ENCODE measurements at places on chromosomes 5 and 9.

DNA sequence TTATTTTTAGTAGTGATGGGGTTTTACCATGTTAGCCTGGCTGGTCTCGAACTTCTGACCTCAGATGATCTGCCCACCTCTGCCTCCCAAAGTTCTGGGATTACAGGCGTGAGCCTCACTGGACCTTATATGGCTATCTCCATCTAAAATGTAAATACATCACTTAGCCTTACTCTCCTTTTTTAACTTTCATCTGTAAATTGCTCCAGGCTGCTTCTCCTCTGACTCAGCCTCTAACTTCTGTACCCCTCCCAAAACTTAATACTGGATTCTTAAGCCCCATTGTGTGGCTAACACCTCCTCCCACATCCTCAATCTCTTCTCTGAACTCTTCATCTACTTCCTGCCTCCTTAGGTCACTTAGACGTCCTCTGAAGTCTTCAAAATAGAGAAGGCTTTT lies 4.0 kb downstream of the SNX30 start:
- DNase-seq = no peak

GRCh38 chr9:133587051-133587450 lies 22.1 kb downstream of the FAM163B start:
- DNase-seq = no peak

DNA sequence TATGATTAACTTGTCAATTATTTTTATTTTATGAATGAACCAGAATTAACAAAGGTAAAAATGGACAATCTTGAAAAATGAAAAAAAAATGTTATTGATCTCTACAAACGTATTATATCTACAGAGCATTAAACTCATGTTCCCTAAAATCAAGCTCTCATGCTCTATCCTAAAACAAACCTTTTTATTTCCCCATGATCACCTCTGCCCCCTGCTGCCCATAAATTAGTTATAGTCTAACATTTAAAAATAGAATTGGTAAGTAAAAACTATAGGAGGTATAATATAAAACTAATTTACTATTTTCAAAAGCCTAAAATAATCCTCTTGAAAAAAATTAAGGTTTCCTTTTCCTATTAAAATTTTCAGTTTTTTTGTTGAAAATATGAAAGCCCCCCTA lies 168.0 kb upstream of the POU5F2 start:
- no peak for DNase-seq

DNA sequence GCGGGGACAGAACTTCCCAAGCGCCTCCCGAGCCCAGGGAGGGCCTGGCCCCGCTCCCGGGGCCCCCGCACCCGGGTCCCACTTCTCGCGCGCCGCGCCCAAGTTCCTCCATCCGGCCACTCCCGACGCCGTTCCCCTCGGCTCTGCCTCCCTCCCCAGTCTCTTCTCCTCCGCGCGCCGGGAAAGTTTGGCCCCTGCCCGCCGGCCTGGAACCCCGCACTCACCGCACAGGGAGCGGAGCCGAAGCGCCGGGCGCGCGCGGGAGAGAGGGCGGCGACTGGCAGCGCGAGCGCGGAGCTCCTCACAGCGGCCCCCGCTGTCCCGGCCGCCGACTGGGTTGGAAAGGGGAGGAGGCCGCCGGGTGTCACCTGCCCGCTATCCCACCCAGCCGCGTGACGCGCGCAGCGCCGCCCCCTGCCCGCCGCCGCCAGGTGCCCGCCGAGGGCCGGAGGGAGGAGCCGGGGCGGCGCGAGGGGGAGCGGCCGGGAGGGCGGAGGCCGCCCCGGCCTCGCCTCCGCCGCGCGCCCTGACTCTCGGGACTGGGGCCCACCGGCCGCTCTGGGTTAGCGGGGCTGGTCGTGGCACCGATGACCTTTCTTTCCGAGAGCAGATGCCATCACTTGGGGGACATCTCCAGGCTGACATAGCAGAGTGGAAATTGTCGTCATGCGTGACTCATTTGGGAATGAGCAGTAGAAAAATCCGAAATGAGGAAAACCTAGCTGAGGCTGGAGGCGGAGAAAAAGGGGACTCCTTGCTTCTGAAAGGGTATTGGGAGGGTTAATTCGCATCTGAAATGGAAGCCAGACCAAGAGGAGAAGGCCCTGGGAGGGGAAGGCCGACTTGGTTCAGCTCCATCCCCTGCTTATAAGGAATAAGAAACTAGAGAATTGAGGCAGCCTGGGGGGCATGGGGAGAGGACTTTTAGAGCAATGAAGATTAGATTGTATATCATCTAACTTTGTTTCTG lies at the start of gene ELOVL7:
Gene ELOVL7, minus strand, starts transcription at position 334 of the 970 bp plus-strand sequence. CDS start 56,872 bp downstream, outside the sequence.
- DNase-seq = no peak

- DNase-seq = no peak
Observed at GRCh38 chr5:154788212-154788611, 33.0 kb downstream of the LARP1 start.

- no peak for DNase-seq
Observed at GRCh38 chr5:177325868-177326381, 14.2 kb upstream of the MXD3 start.

DNA sequence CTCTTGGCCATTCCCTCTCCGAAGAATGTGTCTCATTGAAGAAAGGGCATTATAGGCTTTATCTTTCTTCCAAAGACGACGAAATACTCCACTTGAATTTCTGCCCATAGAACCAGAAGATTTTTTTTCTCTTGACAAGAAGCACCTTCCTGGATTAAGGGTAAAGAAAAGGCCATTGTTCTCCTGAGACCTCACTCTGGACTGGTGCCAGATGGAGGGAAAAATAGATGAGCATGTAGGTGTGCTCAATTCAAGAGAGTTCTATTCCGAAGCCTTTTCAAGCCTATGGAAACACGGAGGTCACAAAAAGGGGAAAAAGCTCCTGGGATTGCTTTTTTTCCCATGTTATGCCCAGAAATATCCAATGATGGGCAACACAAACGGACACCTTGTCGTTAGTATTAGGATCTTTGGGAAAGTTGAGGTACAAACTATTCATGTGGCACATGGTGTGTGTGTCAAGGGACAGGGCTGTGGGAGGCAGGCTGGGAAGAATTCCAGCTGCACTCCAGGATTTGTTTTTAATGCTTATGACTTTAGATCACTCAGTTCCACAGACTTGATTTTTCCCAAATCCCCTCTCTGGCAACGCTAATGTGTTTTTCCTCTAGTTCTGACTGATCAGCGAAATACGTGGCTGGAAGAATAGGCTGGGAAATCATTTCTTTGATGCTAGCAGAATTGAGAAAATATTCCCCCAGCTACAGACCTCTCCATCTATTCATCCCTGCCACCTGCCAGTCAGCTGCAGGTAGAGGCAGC lies 89.9 kb downstream of the SIL1 start:
- no peak for DNase-seq

DNA sequence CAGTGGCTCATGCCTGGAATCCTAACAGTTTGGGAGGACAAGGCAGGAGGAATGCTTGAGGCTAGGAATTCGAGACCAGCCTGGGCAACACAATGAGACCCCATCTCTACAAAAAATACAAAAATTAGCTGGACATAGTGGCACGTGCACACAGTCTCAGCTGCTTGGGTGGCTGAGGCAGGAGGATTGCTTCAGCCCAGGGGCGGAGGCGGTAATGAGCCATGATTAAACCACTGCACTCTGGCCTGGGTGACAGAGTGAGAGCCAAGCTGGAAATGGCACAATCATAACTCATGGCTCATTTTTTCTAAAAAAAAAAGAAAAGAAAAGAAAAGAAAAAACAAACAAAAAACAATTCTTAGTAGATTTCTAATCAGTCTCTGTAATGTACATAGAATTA lies 446.2 kb downstream of the ELAVL2 start:
- no peak for DNase-seq

DNA sequence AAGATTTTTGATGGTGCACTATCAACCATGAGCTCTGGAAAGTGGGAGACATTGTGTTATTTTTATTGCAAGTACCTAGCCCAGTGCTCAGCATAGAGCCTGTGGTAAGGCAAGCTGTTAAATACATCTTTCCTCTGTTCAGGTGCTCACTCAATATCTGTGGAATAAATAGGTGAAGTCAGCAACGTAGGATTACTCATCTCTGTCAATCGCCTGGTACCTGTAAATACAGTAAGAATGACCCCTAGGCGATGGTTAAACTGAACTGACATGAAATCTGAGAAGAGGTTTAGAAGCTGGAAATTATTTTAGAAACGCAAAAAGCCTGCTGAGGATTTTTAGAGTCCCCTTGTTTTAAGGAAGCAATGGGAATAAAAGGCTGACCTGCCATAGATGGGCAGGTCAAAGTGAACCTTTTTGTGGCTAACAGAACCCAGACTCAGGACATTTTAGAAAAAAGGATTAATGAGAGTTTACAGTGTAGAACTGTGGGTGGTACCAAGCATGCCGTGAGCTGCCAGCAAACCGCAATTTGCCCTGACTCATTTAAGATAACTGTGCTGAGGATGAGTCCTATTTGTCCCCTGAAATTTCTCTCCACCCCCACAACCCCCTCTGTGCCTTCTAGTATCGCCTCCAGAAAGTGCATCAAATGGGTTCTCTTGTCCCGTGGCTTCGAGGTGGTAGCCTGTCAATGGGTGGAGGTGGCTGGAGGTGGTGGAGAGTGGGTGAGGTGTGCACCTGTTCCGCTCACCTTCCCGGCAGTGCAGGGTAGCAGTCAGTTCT lies 375.1 kb downstream of the MED10 start:
- DNase-seq = no peak

- DNase-seq = no peak
Observed at GRCh38 chr5:77145666-77146065, 58.6 kb upstream of the ZBED3 start.

DNA sequence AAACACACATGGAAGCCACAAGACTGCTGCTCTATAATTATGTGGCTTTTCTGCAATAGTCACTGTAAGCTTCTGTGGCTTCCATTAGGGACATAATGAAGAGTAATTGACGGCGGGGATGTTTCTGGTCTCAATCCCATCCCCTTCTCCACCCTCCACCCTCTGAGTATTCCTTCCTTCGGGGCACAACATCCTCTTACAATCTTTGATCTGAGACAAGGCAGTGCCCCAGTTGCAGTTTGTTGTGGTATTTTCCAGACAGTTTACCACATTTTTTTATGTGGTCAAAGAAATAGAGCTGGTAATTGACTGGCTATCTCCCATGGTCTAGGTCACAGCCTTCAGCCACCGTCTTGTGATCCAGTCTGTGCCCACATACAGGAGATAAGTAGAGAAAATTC lies 277.7 kb downstream of the NR2F1-AS1 start:
- no peak for DNase-seq

- DNase-seq = no peak
Observed at GRCh38 chr5:164224772-164225171, 719.4 kb downstream of the MAT2B start.

- no peak for DNase-seq
Observed at GRCh38 chr5:139121120-139121519, 77.0 kb downstream of the SIL1 start.

GRCh38 chr9:86521977-86522376 lies 167.8 kb upstream of the TUT7 start:
- DNase-seq = no peak

DNA sequence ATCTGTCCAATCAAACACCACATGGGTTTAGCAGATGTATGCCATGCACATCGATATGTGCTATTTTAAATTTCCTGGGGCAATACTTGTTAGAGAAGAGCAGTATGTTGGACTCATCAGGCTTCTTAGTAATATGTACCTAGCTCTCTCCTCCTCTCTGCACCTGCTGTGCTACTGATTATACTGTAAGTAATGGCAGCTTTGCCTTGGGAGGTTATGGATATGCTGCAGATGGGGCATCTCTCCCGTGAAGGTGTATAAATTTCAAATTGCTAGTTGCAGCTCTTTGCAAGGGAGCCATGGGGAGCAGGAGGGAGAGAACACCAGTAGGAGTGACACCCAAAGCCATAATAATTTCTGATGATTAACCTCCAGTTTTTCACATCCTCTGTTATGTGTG lies 101.5 kb downstream of the SPATA31D1 start:
- no peak for DNase-seq

DNA sequence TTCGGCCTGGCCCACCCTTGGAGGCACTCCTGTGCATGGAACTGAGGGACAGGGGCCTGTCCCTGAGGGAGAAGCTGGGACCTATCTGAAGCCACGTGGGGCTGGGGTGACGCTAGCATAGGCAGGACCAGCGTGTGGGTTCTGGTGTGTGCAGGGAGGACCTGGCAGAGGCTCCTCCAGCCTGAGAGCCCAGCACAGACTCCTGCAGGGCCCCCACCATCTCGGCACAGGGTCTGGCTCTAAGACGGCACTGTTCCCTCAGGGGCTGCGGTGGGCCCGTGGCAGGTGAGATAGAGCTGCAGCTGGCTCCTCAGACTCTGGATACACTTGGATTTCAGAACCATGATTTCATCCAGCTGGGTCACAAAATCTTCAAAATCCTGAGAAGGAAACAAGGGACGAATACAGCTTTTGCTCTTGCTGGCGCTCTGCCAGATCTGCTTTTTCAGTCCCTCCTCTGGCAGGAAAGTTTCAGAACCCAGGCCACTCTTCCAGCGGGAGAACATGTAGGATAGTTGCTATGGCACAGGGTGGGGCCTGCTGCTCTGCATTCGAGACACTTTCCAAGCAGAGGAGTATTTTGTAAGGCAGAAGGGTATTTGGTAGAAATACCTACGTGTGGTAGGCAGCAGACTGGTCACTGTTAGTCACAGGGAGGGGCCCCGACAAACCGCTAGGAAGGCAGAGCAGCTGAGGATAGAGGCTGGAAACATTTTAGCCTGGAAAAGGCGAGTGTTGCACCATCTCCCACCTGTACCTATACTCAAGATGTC lies 74.7 kb downstream of the KIF24 start:
- DNase-seq = no peak

- DNase-seq = no peak
Observed at GRCh38 chr5:34012791-34013190, 4.9 kb upstream of the AMACR start.

DNA sequence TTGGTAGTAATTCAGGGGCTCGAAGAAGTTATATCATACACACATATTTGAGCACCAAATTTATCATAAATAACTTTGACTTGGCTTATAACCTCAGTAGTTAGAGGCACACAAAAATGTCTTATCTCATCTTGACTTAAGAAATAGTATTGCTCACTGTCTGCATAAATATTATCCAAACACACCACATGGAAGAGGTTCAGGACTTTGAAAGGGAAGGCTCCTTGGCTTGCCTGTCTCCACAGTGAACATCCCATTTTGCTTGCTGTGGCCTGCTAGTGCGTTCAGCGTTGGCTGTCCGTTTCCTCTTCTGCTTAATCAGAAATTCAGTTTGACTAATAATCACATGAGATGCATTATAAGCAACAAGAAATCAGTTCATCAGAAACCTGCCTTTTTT lies 13.9 kb downstream of the GRXCR2 start:
- DNase-seq = no peak

DNA sequence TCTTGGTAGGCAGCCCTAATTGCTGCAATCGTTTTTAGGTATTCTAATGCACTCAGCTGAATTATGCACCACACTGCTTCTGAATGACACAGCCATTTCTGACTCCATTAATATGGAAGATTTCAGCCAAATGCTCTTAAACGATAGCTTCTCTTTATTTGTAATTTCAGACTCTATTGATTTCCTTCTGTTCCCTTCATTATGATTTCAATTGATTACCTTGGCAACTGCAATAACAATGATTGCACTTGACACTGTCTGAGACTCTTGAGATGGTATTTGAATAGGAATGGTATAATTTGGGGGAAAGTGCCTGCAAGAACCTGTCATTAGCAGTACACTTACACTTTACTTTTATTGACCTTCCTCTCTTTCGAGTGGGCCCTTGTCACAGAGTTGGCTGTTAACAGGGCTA lies 296.1 kb upstream of the DMAC1 start:
- no peak for DNase-seq

Data from stimulated activated CD8-positive, alpha-beta memory T cell treated with anti-CD3 and anti-CD28 coated beads, Interleukin-4, amount 100 ng/mL, for 4 hours (primary cell).